ENCODE measurements at places on chromosomes 3 and 15.

GRCh38 chr15:86157606-86158293 lies 78.1 kb downstream of the AGBL1 start:
- no peak for DNase-seq

GRCh38 chr3:188822411-188822810 lies 349.4 kb upstream of the TPRG1 start:
- DNase-seq = no peak

DNA sequence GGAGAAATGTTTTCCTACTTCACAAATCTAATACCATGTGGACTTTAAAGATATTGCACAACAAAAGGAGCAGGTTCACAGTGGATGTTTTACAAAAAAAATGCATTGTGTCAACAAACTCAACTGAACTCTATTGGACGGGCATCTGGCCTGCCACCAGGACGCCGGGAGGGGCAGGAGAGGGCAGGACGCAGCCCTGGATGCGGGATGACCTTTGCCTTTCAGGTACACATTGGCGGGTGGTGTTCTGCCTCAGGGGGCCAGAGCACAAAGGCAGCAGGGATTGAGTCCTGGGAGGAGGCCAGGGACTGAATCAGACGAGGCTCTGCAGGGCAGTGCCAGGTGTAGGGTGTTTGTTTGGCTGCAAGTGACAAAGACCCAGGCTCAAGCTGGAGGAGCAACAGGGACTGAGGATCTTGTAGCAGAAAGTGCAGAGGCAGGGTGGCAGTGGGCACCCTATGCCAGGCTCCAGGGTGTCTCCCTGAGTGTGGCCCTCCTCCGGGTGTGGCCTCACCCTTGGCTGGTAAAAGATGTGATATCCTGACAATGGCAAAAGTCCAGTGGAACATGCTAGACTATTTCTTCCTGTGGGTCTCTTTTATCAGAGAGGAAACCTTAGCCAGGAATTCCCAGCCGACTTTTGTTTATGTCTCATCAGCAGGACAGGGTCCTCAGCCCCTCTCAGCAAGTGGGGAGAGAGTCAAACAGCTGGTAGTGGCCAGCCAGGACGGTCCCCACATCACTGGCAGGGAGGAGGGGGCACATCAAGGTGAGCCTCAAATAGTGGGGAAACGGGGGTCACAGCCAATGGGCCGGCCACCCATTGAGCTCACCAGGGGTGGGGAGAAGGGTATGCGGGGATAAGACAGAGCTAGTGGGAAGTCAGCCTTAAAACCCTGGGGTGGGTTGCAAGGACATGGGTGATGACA lies 29.7 kb upstream of the KLF13 start:
- DNase-seq = no peak

- no peak for DNase-seq
These were observed 4.8 kb upstream of the SACM1L start for GRCh38 chr3:45684327-45684892.

DNA sequence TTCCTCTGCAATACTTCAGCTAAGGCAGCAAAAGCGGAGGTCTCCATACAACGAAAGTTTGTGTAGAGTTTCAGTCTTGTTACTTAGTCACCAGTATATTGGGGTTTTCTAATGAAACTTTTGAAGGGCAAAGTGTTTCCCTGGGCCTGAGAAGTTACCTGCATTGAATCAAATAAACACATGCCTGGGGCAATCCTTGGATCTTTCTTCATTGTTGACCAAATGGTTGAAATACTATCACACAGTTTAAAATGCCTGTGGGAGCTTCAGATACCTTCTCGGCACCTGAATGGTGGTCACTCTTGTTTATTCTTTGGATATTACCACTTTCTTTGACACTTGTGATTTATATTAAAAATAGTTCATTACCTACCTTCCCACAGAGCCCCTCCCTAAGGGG lies 988 bp upstream of the CHSY1 start:
- DNase-seq = no peak

GRCh38 chr15:65638681-65639089 lies 16.9 kb downstream of the SLC24A1 start:
- DNase-seq = peak; percentile 41

DNA sequence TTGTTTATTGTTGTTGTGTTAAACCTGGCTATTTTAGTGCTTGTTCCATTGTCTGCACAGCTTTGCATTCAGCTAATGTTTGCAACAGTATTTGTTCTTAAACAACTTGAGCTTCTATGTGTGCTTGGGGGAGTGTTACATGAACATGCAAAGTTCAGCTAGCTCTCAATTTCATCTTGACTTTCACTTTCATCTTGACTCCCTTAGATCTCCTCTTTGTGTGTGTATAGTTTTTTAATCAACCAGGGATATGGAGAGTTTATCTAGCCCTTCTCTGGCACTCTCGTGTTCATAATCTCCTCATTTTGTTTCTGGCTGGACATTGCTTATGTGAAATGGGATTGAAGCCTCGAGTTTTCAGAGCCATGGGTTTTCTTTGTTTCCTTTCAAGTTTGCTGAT lies 212.4 kb upstream of the ZBTB20 start:
- no peak for DNase-seq

GRCh38 chr15:55991802-55992768 lies 1.3 kb downstream of the NEDD4 start:
- DNase-seq = no peak

GRCh38 chr3:57699591-57699990 lies 6.7 kb upstream of the DENND6A start:
- DNase-seq = no peak

DNA sequence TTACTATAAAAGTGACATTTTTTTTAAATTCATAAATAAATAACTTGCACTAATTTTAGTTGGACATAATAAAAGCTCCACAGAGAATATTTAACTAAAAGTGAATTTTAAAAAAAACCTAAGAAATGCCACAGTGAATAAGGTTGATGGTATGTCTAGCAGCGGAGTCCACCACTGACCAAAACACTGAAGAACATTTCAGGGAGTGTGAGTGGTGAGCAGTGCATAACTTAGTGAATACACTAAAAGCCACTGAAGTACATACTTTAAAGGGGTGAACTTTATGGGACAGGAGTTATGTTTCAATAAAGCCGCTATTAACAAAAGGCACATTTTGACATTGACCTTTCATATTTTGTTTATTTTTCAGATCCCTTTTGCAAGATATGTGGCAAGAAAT lies 32.3 kb downstream of the SRP14 start:
- DNase-seq = no peak

GRCh38 chr3:31561891-31562290 lies 29.2 kb downstream of the STT3B start:
- no peak for DNase-seq

DNA sequence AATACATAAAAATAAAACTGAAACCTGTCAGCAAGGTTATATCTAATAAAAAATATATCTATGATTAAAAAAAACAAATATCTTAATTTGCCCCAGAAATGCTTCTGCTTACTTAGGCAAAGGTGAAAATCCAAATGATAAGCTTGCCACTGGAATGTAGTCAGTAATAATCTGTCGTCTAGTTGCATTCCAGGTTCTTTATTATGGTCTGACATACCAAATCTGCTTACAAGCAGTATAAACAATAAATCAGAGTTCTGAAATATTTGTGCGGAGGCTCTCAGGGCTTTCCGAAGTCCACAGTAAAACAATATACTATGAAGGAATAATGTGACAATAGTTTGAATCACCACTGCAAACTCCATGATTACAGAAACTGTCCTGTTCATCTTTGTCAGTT lies 1133.5 kb downstream of the ROBO1 start:
- no peak for DNase-seq

DNA sequence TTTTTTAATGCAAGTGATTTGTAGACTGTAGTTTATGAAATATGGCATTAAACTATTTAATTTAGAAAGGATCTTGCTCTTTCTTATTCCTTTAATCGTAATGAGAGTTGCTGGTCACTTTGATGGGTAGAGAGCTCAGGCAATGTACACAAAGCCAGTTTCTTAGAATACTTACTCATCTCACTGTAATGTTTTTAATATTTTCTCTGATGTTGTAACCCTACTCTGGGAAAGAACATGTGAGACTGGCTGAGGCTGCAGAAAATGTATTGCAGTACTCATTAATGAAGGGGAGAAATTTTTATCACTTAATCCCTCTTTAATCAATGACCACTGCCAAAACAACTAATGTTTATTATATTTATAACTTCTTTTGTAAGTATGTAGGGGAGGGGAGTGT lies 479.4 kb upstream of the KCNMB2 start:
- DNase-seq = no peak

Measured in frontal cortex (tissue), 4 donors.